ENCODE measurements at places on chromosomes 7 and 10.

DNA sequence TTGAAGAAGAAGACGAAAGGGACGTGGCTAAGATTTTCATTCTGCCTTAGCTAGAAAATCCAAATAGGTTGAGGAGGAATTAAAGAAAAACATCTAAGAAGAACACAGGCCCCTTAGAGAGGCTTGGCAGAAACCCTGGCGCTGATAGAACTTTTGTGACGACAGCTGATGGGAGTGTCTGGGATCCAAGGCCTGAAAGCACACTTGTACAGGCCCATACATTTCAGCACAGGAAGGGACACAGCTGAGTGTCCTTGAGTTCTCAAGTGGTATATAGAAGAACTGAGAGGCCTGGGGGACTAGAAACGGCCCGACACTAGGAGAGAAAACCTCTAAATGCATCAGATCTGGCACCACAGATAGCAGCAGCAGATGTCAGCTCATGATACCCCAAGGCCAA is 39.5 kb downstream of the PRPS1L1 start:
- no peak for DNase-seq

DNA sequence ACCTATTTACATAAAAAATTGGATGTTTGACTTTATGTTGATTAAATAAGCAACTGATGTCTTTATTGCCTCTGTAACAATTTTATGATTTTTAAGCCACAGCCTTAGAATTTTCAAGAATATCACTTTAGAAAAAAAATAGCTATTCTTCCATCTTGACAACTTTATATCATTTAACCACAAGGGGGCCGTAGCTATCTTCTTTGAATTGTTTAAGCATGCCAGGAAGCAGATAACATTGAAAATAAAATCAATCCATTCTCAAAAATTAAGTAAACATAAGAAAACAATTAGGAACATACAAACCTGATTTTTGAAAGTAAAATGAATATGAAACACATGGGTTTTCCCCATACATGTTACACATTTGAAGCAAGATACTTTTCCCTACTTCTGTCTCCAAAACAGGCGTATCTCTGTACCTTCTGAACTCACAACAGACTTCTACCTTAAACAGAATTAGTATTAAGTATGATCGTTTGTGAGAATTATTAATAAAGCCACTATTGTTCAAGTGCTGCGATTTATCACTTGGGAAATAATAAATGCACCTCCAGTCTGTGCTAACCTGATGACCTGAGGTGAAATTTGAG is 209.0 kb downstream of the CACNA2D1 start:
- DNase-seq, result no peak

GRCh38 chr7:41187322-41187721 is 515.6 kb downstream of the INHBA start:
- DNase-seq, result no peak

DNA sequence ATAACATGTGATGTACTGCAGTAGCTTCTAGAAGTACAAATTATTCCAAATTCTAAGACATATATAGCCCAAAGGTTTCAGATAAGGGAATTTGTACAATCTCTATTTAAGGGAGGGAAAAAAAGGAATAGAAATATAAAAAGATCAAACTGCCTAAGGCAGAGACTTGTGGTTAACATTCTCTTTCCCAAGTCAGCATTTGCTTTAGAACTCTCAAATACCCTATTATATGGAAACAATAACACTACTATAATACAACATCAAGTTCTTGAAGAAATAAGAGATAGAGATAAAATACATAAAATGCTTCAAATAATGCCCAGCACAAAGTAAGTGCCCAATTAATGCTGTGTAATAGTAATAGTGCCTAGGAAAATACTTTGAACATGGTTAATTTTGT is 123.1 kb downstream of the CRPPA start:
- no peak for DNase-seq

DNA sequence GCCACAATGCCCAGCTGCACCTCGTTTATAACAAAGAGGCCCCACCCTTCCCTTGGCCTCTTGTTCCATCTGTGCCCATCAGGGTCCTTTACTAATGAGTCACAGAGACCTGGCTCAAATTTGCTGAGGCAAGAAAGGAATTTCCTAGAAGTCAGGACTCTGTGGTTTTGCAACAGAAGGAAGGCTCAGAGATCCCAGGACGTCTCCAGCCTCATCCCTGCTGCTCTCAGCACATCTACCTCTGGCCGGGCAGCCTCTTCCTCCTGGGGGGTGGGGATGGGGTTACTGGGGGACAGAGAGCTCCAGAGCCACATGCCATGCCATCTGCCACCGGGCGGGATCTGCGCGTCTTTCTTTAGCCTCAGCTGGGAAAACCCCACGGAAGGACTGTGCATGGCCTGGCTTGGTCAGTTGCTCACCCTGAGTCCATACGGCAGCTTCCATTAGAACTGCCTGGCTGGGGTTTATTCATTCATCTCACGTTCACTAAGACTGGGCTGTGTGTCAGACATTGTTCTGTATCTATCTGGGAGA is 41.9 kb upstream of the PSMG3 start:
- DNase-seq, result peak; percentile 20

DNA sequence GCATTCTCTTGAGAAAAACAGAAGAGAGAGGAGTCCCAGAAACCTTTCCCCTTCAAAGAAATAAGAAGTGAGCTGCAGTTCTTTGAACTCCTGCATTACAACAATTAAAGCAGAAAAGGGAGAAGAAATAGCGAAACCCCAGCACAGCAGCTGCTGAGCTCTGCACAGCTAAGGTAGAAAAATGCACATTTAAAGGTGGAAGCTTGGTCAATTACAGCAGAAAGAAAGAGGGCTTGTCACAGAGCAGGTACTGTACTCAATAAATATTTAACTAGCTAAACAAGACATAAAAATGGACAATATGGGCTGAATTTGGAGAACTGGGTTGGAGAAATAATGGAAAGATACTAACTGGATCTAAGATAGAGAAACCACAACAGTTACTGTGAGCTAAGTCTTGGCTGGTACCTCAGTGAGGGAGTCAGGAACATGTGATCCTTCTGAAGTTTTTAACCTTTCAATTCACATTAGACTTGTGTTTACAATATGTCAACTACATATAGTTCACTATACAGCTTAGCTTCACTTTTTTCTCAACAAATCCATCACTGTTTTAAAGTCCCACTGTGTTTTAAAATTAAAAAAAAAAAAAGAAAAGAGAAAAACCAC is 332.5 kb downstream of the ELMO1 start:
- DNase-seq, result no peak

- no peak for DNase-seq
These were observed 31.3 kb upstream of the GDF10 start for GRCh38 chr10:47268696-47269095.

All from substantia nigra (tissue), 51 donors.